NCI-H1436 treated with DMSO at 0.1 percent for 48 hours (cell line): ENCODE measurements at places on chromosomes 5 and 9.

DNA sequence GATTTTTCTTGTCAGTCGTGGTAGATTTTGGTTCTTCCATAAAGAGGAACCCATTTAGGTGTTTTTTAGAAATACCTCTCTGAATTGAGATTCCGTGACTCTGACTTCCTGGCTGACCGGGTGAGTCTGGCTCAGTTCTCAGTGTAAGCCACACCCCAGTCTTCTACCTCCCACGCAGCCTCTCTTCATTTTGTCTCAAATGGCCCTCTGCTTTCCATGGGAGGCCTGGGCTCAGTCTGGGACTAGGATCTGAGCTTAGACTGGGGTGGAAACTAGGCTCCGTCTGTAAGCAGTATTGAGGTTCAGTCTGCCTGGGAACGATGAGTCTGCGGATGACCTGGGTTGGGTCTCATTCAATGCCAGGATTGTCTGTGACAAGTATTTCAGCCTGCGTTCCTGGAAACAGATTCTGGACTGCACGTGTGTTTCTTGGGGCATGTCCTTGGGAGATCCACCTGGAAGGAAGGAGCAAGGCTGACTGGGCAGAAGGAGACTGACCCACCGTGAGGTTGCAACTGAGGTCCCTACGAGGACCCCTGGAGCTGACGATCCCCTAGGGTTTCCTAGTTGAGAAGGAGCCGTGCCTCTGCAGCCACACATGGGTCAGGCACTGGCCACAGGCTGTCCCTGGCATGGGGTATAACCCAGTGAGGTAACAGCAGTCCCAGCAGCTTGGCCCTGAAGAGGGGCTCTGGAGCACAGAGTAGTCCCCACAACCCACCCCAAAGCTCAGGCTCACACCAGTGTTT, 12.4 kb upstream of the CRB2 start:
- no peak for DNase-seq

- DNase-seq: no peak
Measured at GRCh38 chr5:131593921-131594320, 41.1 kb downstream of the RAPGEF6 start.

- no peak for DNase-seq
Measured at GRCh38 chr5:175489693-175490443, 11.5 kb downstream of the SFXN1 start.

GRCh38 chr5:171813813-171814490, 28.3 kb downstream of the SMIM23 start:
- no peak for DNase-seq

GRCh38 chr5:79093762-79094161, 17.8 kb upstream of the BHMT start:
- DNase-seq: no peak

DNA sequence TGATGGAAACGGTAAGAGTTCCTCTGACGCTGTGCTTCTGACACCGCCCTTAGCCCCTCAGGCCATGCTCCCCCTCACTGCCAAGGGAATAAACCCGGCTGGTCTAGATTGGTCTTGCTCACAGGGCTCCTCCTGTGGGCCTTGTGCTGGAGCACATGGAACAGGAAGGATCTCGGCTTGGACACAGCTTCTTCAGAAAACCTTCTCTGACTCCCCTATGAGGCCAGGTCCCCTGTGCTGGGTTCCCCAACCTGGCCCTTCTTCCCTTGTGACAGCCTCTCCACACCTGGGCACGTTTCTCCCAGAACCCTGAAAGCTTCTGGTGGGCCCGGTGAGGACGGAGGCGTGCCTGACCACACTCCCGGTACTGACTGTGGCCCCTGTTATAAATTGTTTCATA, 8.2 kb downstream of the SPATA31E1 start:
- DNase-seq: no peak

- DNase-seq: no peak
Measured at GRCh38 chr5:172800088-172800551, 29.1 kb upstream of the DUSP1 start.

DNA sequence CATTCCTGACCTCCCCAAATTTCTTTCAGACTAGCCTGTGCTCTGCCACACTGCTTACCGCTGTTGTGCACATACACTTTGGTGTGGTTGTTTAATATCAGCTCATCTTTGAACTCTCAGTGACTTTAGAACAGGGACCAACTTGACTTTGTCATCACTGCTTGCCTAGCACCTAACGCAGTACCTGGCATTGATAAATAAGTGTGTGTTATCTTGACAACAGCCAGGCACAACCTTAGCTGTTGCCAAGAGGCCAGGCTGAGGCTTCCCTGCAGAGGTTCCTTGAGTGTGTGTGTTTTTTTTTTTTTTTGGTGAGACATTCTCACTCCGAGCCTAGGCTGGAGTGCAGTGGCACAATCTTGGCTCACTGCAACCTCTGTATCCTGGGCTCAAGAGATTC, 41.0 kb upstream of the SLC28A3 start:
- DNase-seq: no peak

GRCh38 chr5:10701567-10702039, 59.4 kb downstream of the DAP start:
- no peak for DNase-seq

DNA sequence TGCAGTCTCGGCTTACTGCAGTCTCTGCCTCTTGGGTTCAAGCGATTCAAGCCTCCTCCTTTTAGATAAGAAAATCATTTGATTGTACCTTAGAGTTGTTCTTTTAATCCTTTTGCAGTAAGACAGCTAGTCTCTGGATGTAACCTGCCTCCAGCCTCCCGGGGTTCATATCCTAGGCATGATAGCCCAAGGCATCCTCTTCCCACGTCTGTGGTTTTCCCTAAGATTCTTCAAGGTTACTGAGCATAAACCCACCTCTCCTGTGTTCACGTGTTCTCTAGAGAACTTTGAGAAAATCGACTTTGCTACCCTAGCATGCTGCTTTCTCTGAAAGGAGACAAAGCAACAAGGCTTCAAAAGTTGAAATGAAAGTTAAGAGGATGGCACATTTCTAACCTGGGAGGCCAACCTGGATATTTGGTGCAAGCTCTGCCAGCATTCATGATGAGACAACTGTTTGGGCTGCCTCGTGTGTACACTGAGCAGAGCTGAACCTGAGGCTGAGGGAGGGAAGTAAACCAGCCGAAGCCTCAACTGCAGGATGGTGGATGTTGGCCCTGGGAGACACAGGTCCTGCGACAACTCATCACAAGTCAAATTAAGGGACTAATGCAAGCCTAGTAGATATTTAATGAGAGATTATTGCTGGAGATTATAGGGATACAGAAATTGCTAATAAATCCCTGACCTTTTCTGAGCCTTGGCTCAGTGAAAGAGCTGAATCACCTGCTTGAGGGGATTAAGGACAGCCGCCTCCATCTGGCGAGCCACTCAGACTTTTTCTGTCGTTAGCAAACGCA, 261.8 kb downstream of the ARHGAP26 start:
- DNase-seq: no peak

- DNase-seq: no peak
Measured at GRCh38 chr5:19771174-19771835, 216.7 kb downstream of the CDH18 start.

GRCh38 chr9:138105123-138105415, 227.5 kb downstream of the CACNA1B start:
- DNase-seq: no peak

DNA sequence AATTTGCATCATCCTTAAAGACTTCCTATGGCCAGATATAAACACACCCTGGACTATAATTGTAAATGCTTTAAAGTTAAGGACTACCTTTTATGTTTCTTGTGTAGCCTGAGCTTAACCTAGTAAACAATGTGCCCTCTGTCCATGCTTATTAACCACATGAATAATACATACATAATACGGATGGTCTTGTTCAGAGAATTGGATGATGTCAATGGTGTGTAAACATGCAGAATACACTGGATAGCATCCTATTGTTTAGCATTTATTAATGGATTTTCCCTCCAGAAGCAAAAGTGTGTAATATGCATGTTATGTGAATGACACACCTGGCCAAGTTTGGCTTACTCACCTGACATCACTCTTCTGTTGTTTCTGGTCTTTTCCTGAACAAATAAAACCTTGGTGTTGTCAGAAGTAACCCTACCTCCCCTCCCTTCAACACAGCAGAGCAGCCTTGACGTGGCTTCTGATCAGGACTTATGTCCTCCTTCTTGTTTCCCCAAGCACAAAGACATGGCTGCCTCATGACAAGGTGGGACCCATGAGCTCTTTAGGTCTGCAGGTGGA, 517.9 kb downstream of the MTRR start:
- DNase-seq: no peak

DNA sequence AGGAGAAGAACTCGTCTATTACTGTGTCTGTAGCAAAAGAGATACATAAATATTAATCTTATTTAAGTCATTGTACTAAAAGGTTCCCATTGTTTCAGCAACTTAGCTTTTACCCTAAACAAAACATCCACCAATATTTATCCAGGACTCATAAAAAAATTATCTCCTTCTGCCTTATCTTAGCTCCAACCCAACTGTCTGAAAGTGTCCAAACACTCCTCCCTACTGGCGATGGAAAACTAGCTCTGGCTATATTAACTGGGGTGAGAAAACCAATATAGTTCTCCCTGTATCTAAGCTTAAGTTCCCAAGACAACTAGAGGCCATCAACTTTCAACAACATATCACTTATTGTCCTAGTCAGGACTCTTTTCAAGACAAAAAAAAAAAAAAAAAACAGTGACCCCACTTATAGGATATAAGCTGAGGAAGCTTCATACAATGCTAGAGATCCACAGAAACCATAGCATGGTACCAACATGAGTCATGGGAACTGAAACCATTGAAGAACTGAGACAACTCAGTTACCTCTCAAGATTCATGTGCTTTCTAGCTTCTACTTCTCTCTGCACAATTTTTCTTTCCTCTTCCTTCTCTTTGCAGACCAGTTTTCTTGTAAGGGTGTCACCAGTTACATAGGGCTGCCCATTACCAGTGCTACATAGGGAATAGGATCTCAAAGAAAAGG, 150.7 kb upstream of the RASA1 start:
- no peak for DNase-seq

DNA sequence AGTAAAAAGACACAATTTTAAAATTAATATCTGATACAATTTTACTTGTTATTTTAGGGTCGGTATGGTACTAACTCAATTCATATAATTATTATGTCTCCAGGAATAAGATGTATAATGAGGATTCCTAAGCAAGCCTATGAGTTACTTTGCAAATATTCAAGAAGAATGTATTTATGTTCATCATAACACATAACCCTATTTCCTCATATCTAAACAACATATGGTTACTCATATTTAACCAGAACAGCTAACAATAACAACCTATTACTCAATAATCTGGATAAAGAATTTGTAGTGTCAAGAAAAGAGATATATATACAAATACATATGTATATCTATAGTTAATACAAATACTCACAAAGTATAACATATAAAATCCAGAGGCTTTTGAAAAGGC, 285.9 kb downstream of the ARL15 start:
- DNase-seq: no peak

DNA sequence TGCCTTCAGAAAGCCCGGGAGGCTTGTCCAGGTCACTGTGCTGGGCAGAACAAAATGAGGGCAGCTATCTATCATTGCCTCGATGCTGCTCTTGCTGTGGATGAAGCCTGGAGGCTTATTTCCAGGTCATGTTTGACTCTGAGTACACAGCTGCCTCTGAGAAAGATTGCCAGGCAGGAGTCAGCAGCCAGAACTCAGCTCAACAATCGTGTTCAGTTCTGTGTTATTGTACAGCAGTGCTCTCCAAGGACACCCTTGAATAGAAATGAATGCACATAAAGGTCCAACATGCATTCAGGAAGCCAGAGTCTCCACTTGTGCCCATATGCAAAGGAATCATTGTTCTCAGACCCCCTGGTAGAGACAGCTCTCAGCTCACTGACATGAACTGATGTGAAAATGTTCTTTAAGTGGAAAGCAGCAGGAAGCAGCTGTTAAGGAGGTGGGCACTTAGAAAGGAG, 61.7 kb upstream of the ZFR start:
- no peak for DNase-seq

DNA sequence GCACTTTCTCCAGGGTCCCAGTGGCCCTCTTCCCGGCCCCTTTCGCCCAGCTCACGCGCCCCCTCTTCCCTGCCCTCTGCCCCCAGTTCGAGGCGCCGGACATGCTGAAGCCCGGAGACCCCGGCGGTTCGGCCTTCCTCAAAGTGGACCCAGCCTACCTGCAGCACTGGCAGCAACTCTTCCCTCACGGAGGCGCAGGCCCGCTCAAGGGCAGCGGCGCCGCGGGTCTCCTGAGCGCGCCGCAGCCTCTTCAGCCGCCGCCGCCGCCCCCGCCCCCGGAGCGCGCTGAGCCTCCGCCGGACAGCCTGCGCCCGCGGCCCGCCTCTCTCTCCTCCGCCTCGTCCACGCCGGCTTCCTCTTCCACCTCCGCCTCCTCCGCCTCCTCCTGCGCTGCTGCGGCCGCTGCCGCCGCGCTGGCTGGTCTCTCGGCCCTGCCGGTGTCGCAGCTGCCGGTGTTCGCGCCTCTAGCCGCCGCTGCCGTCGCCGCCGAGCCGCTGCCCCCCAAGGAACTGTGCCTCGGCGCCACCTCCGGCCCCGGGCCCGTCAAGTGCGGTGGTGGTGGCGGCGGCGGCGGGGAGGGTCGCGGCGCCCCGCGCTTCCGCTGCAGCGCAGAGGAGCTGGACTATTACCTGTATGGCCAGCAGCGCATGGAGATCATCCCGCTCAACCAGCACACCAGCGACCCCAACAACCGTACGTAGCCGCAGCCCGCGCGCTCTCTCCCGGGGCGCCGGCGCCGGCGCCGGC, 1.0 kb downstream of the PRDM6 start:
- no peak for DNase-seq

- DNase-seq: no peak
Measured at GRCh38 chr5:128083811-128084227, 253 bp downstream of the SLC12A2 start.

DNA sequence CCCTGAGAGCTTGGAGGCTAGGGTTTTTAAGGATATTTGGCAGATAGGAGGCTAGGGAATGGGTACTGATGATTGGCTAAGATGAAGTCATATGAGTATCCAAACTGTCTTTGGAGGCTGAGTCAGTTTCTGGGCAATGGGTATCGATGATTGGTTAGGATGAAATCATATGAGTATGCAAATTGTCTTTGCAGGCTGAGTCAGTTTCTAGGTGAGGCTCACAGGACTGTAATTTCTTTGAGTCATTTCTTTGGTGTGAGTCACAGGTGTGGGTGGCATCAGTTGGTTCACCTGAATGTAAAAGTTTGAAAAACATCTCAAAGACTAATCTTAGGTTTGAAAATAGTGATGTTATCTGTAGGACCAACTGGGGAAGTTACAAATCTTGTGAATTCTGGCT, 1068.0 kb downstream of the NR2F1-AS1 start:
- no peak for DNase-seq

- DNase-seq: no peak
Measured at GRCh38 chr9:37390759-37391158, 31.7 kb upstream of the GRHPR start.

DNA sequence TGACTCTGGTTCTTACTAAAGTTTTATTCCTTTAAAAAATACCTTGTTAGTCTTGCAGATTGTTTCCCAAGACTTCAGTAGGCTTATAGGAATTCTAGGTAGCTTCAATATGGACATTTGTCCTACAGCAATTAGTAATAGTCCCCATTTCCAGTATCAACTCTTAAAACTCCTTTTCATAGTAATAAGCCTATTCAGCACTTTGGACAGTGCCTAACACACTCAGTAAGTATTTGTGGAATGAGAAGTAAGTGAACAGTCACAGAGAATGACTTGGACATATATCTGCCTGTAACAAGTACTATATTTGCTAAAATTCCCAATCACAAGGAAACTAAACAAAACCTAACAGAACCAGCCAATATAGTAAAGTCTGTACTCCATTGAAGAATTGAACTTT, 1291.8 kb upstream of the DMAC1 start:
- no peak for DNase-seq

GRCh38 chr5:68243681-68244080, 28.1 kb downstream of the PIK3R1 start:
- peak; percentile 66 for DNase-seq
